ENCODE measurements at places on chromosomes 5 and 9.

DNA sequence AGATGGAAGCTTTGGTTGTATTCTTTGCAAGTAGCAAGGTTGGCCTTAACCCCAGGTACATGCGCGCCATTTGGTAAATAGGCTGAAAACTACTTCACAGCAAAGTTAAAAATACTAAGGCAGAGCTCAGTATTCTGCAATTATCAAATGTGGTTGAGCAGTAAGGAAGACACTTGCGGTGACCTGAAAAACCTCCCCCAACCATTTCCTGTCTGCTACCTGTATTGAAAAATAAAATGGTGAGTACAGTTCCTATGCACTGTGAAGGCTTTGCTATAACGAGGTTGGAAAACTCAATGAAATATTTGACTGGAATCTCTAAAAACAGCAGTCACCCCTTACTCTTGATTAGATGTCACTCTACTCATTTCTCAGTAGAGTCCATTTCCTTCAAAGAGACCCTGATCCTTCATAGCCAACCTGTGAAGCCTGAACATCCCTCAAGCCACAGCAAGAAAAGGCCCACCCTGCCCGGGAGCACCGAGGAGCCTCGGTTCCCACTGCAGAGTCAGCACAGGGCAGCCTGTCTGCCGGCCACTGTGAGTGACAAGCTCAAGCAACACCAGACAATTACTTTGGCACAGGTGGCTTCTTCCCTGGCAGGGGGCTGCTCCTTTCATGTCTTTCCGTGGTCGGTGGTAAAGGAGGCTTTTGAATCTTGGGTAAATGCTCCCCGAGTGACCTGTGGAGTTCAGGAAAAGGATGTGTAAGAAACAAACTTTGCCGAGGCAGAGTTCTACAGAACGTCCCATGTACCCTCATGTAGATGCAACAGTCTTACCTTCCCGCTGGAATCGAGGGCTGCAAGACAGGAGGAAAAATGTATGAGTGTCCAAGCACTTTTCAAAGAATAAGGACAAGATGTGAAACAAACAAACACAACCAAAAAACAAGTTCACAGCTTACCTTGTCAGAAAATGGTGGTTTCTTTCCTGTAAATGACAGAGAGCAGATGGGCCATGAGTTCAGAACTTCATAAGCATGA is 29.6 kb downstream of the C5orf58 start:
- no peak for DNase-seq

DNA sequence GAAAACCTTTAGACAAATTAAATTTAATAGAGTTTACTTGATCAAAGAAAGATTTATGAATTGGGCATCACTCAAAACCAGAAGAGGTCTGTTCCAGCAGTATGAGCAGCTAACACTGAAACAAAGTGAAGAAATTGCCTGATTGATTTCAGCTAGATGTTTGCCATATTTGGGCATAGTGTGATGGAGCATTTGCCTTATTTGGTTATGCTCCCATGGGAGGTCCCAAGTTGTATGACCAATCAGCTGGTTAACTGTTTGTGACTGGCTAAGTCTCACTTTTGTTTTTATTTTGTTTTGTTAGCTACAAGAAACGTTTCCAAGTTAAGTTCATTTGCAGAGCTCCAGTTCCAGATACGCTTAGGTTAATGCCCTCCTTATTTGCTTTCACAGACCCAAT is 53.3 kb upstream of the LMNB1 start:
- DNase-seq: no peak

GRCh38 chr5:1298723-1299510 is 4.0 kb upstream of the TERT start:
- DNase-seq: no peak

DNA sequence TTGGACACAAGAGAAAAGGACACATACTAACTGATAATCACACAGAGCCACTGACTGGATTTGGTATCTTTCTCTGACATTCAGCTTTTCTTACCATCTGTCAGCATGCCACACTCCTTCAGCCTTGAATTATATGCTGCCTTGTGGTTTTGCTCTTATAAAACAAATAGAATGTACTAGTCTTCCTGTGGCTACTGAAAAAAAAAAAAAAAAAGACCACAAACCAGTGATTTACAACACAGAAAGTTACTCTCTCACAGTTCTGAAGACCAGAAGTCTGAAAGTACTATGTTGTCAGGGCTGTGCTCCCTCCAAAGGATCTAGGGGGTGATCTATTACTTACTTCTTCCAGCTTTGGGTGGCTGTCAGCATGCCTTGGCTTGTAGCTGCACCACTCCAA is 82.3 kb downstream of the THBS4 start:
- no peak for DNase-seq

DNA sequence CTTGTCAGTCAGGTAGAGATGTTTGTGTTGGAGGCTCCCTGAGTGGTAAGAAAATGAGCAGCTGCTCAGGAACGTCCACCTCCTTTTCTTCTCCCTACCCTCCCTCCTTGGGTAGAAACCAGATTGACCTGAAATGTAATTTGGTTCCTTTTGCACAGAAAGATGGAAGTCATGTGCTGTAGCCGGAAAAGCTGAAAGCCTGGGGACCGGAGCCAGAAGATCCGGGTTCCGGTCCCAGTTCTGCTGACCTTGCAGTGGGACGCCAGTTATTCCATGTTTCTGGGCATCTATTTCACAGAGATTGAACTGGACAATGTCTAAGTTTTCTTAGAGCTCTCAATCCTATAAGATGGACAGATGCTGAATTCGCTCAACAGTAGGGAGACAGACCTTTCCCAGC is 40.1 kb downstream of the SLC36A1 start:
- DNase-seq: no peak

DNA sequence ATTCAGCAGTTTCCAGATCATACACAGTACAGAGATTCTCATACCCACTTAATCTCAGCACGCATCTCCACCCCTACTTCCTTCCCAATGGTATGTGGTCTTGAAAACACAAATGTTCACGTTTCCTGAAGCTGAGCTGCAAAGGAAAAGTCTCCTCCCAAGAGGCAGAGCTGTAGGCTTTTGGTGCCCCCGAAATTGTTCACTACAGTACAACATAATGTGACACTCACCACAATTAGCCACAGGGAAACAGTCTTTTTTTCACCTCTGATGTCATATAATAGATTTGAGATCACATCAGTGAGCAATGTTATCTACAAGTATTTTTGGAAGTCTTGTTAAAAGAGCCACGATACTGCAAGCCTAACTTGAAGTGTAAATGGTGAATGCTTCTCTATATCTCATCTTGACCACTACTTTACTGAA is 40.2 kb downstream of the NFIB start:
- no peak for DNase-seq

DNA sequence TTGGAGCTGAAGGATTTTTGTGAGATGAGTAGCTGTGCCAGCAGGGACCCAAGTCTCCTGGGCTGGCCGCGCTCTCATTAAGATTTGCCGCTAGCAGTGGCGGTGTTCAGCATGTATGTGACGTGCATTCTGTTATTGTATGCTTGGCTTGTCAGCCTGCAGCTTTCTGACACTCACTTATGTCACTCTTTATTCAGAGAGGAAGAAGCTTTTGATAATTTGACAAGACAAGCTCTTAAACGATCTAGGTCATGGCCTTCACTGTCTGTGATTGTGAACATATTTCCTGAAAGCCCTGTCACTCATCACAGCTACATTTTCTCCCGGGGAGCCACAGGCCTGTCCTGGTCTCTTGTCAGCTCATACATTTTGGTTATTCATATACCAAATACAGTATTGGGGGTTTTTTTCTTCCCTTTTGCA is 98.2 kb upstream of the GRHPR start:
- no peak for DNase-seq

- no peak for DNase-seq
Measured at GRCh38 chr9:71891557-71892189, 19.3 kb downstream of the ABHD17B start.

GRCh38 chr5:80151890-80152289 is 104.0 kb downstream of the SERINC5 start:
- no peak for DNase-seq

- DNase-seq: no peak
Measured at GRCh38 chr5:90916947-90917800, 358.6 kb downstream of the ADGRV1 start.

DNA sequence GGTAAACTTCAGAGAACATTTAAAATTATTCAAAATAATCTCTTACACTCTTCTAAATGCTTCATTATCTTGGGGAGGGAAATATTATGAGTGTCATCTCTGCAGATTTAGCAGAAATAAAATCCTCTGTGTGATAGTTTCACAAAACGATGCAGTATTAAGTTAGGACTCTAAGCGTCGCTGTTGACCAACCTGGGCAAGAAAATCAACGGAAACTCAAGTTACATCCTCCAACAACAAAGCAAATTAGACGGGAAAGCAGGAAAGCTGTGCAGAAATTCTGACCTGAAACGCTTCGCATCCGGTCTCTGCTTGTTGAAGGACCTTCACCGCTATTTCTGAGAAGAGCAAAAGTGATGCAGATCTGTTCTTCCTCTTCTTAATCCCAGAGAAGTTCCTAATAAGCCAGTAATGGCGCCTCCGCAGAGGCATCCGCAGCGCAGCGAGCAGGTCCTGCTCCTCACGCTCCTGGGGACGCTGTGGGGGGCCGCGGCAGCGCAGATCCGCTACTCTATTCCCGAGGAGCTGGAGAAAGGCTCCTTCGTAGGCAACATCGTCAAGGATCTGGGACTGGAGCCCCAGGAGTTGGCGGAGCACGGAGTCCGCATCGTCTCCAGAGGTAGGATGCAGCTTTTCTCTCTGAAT is at the start of gene PCDHGA6:
TSS of gene PCDHGA6 (plus strand) at position 219 of the 645 bp plus-strand sequence. CDS start at position 412, 193 bp downstream.
- no peak for DNase-seq

GRCh38 chr5:143714629-143715028 is 97.3 kb upstream of the HMHB1 start:
- no peak for DNase-seq

- DNase-seq: no peak
Measured at GRCh38 chr9:132020272-132020671, 59.4 kb downstream of the MED27 start.

GRCh38 chr5:96809921-96810320 is 2.2 kb upstream of the ERAP1 start:
- peak; percentile 40 for DNase-seq

DNA sequence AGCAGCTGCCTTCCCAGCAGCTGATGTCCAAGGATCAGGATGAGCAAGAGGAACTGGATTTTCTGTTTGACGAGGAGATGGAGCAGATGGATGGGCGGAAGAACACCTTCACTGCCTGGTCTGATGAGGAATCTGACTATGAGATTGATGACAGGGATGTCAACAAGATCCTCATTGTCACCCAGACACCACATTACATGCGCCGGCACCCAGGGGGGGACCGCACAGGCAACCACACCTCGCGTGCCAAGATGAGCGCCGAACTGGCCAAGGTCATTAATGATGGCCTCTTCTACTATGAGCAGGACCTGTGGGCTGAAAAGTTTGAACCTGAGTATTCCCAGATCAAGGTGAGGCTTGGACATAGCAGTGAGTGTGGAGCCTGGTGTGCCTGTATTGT is 46.9 kb downstream of the LARP1 start:
- DNase-seq: no peak

- no peak for DNase-seq
Measured at GRCh38 chr5:161660806-161661205, 24.7 kb upstream of the GABRA6 start.

- no peak for DNase-seq
Measured at GRCh38 chr9:92671323-92671722, 1.4 kb upstream of the IPPK start.

DNA sequence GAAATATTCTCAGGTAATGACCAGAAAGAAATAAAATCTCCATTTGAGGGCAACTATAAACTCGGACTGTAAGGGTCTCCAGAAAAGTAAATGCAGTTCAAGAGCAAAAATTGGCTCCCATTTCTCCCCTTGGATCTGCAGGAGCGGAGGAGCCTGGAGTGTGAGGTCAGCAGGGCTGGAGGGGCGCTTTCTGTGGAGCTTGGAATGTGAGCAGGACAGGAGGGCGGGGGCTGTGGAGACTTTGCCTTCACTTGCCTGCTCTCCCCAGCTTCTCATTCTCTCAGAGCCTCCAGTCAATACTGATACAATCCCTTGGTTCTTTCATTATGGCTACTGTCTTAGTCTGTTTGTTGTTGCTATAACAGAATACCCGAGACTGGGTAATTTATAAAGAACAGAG is 162.8 kb upstream of the ANKH start:
- DNase-seq: no peak

GRCh38 chr5:65883461-65883860 is 42.9 kb upstream of the ERBIN start:
- no peak for DNase-seq

DNA sequence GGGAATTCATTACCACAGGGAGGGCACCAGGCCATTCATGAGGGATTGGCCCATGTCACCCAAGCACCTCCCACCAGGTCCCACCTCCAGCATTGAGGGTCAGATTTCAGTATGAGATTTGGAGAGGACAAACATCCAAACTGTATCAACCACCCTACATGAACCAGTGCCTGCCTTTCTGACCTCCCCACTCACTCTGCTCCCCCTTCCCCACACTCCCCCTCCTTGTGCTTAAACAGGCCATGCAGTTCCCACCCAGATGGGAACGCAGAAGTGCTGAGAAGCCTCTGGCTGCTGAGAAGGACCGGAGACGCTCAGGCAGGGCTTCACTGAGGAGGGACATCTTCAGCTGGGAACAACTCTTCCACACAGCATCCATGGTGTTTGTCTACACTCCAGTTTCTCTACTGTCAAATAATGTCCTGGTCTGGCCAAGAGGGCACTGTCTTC is 30.0 kb upstream of the ADAMTS2 start:
- DNase-seq: no peak

DNA sequence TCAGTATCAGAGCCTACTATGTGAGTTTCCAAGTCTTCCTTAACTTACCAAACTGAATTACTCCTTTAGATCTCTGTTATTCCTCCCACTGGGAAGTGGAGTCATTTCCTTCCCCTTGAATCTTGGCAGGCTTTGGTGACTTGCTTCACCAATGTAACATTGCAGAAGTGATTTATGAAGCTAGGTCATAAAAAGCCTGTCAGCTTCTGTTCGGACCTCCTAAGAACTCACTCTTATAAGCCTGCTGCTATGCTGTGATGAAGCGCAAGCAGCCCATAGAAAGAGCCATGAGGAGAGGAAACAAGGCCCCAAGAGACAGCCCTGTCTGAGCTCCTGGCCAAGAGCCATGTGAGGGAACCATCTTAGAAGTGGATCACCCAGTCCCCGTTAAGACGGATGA is 14.2 kb upstream of the FOXB2 start:
- no peak for DNase-seq

DNA sequence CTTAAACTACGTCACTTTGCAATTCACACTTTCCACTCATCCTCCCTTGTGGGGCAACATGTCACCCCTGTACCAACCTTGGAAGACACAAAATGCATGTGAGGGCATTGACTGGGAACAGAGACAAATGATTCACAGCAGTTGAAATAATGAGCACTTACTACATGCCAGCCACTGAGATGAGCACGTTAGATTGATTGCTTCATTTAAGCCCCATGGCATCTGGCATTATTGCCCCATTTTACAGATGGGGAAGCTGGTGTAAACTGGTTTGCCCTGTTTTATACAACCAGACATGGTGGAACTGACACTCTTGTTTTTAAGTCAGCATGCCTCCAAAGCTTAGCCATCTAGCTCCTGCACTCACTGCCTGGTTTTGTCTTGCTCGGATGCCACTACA is 204.7 kb downstream of the PAPPA start:
- no peak for DNase-seq

GRCh38 chr9:6008169-6008979 is 7.0 kb downstream of the RANBP6 start:
- peak; percentile 92 for DNase-seq
